ENCODE measurements at places on chromosomes 16 and 17. TPM values are rescaled to one million over a fixed set of nuclear protein-coding genes. Genes with fewer than 3 reads are reported as not detected.
A peak's percentile ranks its signal among the peaks of the same experiment; 100 is the strongest.

DNA sequence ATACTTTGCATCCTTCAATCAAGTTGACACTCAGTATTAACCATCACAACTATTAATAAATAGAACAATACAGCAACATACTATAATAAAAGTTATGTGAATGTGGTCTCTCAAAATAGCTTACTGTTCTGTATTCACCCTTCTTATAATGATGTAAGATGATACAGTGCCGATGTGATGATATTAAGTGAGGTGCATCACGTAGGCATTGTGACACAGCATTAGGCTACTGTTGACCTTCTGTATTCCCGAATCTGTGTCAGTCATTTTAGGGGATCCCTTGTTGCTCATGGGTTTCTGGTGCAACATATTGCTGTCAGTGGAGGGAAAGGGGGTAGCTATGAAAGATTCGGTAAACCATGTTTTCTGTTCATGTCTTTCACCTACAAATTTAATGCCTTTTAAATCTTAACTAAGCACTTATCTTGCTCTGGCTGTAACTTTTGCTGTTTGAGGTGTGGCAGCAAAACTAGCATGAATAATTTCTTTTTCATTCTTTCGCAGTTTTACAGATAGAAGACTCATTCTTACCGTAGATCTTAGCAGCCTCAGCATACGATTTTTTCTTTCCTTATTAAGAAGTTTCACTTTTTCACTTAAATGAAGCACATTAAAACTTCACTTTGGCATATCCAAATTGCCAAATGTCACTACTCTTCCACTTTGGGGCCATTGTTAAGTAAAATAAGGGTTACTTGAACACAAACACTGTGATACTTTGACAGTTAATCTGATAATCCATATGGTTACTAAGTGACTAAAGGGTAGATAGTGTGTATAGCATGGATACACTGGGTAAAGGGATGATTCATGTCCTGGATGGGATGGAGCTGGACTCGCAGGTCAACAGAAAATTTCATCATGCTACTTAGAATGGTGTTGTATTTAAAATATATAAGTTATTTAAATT is 29.6 kb downstream of the NFAT5 start:
- H3K36me3 ChIP-seq, result peaks cover 2% of the 10 kb centered on the region
- no peak overlapping the region for H3K27ac ChIP-seq
- no peak for DNase-seq

DNA sequence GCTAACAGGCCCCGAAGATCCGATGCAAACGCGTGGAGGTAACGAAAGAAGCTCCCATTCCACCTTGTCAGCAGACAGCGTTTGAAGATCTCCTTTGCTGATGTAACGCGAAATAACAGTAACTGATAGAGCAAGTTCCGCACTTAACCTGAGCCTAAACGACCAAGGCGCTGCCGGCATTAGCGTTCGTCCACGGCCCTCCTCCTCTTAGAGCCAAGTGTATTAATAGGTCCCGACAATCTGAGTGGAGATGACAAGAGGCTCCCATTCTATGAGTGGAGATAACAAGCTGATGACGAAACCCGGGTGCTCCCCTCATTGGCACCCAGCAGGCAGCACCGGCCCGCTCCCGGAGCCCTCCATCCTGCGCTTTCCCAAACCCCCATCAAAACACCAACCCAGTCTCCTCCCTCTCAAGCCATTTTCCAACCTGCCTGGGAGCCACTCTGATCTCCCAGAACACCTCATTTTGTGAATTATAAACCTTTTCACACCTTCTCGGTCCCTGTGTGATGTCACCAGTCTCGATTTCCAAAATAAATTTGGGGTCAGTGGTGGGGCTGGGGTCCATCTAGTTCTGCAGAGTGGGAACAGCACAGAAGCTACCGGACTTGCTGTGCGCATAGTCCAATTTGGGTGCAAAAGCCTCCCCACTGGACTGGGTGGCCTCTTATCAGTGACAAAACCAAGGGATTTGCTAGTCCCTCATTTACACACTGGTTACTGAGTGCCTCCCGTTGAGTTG is 35.4 kb upstream of the ARL4D start:
- peaks cover 7% of the 10 kb centered on the region for H3K4me1 ChIP-seq
- H3K27me3 ChIP-seq, result no peaks in the 10 kb centered on the region
- H3K36me3 ChIP-seq, result peaks cover 8% of the 10 kb centered on the region

DNA sequence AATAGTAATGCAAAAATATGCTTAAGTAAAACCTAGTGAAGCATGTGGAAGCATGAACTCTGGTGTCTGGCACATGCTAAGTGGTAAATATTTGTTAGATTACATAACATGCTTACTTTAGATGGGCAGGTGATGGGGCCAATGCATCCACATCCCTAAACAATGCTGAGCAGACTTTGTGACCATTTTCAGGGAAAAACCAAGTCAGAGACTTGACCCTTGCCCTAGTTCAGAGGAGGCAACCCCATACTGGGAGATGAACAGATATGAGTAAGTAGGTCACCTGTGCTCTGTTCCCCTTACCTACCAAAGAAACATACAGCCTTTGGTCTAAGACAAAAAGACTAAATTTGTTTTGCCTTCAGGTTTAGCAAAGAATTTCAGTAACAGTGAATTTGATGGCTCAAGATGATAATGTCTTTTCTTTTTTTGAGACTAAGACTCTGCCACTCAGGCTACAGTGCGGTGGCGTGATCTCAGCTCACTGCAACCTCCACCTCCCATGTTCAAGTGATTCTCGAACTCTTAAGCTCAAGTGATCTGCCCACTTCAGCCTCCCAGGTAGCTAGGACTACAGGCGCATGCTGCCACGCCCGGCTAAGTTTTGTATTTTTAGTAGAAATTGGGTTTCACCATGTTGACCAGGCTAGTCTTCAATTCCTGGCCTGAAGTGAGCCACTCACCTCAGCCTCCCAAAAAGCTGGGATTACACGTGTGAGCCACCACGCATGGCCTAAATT is 91.4 kb downstream of the HIC1 start:
- DNase-seq, result no peak
- H3K27me3 ChIP-seq, result no peaks in the 10 kb centered on the region
- peak overlapping the region; percentile 33 for H3K27ac ChIP-seq
- H3K36me3 ChIP-seq, result peaks cover 5% of the 10 kb centered on the region
- no peak overlapping the region for H3K4me3 ChIP-seq

GRCh38 chr17:2814481-2815341 is 18.5 kb downstream of the RAP1GAP2 start:
- DNase-seq, result no peak
- peaks cover 5% of the 10 kb centered on the region for H3K4me1 ChIP-seq
- no peak overlapping the region for H3K4me3 ChIP-seq
- no peak overlapping the region for H3K27ac ChIP-seq

DNA sequence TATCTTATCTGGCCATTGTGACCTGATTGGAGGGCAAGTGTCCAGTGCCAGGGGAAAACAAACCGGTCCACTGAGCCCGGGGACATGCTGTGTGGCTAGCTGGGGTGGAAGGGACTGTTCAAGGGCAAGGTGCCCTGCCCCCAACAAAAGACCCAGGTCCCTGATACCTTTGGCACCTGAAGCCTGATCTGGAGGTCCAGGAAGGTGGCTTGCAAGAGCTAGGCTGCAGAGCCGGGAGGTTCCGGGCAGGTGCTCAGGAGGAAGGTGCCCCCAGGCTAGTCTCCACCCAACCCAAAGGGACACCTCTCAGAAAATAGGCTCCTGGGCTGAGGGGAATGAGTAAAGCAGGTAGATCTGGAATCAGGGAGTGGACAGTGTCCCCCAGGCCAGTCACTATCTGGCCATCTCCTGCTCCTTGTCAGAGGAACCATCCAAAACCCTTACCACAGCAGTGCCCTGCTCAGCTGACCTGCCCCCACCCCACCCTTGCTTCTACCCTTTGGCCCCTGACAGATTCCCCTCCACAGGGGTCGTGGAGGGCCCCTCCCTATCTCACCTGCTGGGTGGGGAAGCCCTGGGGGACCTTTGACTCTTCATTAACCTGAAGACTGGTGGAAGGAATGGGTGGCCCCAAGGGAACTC is 6.2 kb downstream of the NAT9 start:
- H3K27ac ChIP-seq, result peak overlapping the region; percentile 85
- peaks cover 22% of the 10 kb centered on the region for H3K36me3 ChIP-seq
- peaks cover 19% of the 10 kb centered on the region for H3K4me1 ChIP-seq
- H3K27me3 ChIP-seq, result no peaks in the 10 kb centered on the region
- DNase-seq, result no peak
- no peak overlapping the region for H3K4me3 ChIP-seq

Gene SLC12A3
- total RNA-seq, result not detected

DNA sequence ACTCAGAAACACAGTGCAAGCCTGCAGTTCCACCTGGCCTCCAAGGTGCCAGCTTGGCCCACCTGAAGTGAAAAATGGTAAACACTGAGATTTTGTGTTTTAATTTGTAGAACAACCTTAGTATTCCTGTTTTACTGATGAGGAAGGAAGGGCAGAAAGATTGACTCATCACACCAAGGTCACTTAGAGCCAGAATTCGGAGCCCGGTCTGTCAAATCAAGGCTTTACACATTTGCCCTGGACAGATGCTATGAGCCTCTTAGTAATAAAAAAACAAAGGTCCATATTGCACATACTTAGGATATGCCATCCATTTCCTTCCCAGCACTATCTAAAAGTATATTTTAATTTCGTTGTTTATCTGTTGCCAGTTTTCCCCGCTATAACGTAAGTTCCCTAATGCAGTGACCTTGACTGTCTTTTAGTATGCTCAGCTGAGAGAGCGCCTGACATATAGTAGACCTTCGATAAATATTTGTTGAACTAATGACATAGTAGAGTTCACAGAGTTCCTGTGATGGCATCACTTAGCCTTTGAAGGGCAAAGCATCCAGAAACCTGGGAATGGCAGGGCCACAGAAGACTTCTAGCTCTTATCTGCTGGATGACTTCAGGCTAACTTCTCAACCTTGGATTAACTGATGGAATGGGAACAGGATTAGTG is 7.2 kb upstream of the TBKBP1 start:
- peaks cover 31% of the 10 kb centered on the region for H3K36me3 ChIP-seq
- peaks cover 12% of the 10 kb centered on the region for H3K4me1 ChIP-seq
- no peak overlapping the region for H3K27ac ChIP-seq
- H3K4me3 ChIP-seq, result no peak overlapping the region
- H3K27me3 ChIP-seq, result peaks cover under 1% of the 10 kb centered on the region
- DNase-seq, result no peak
